ENCODE measurements at places on chromosomes 5 and 9. TPM values are rescaled to one million over a fixed set of nuclear protein-coding genes. Genes with fewer than 3 reads are reported as not detected.

The PKN3 gene
- 14.7 TPM for total RNA-seq

The LCN12 gene
- 1.5 TPM for total RNA-seq

The GCNT4 gene
- 0.54 TPM for total RNA-seq

The NEUROG1 gene
- not detected for total RNA-seq

The IL13 gene
- total RNA-seq = not detected

The PCDHGA2 gene
- 1.6 TPM for total RNA-seq

The PPP3R2 gene
- total RNA-seq = 2.2 TPM

The NOTCH1 gene
- total RNA-seq = 312 TPM

The CCDC180 gene
- 7.7 TPM for total RNA-seq

The ABLIM3 gene
- total RNA-seq = 3.6 TPM

The ADGRD2 gene
- total RNA-seq = not detected

The PCSK5 gene
- 3.1 TPM for total RNA-seq

The FBXW5 gene
- 100.0 TPM for total RNA-seq

The MYMK gene
- not detected for total RNA-seq

The UBE2R2 gene
- total RNA-seq = 57.7 TPM

The AK1 gene
- 63.3 TPM for total RNA-seq

The TRIP13 gene
- total RNA-seq = 8.4 TPM

The GDF9 gene
- 0.33 TPM for total RNA-seq

The SPATA9 gene
- total RNA-seq = 0.33 TPM

The F12 gene
- 1.4 TPM for total RNA-seq

The SLC4A9 gene
- total RNA-seq = 0.23 TPM

The CDC14B gene
- 21.4 TPM for total RNA-seq

The ARAP3 gene
- 239 TPM for total RNA-seq

The PRDM9 gene
- total RNA-seq = not detected

The PCDHB5 gene
- total RNA-seq = 7.8 TPM

The RAI14 gene
- 127 TPM for total RNA-seq

The GABRA6 gene
- not detected for total RNA-seq

The OTULINL gene
- total RNA-seq = 5.8 TPM

The SMIM33 gene
- total RNA-seq = not detected

The SH2D3C gene
- 137 TPM for total RNA-seq

The EXOC3 gene
- total RNA-seq = 43.9 TPM

The SLC1A1 gene
- 2.2 TPM for total RNA-seq

The DBH gene
- total RNA-seq = 0.08 TPM

The ANXA2R gene
- 1.1 TPM for total RNA-seq

The CTXN3 gene
- 5.4 TPM for total RNA-seq

The IL9 gene
- total RNA-seq = not detected

The LCN6 gene
- total RNA-seq = not detected

The SHB gene
- total RNA-seq = 18.5 TPM

The AFAP1L1 gene
- 393 TPM for total RNA-seq

The CPLANE1 gene
- total RNA-seq = 25.8 TPM

The CCDC183 gene
- total RNA-seq = 1.2 TPM

The LARP1 gene
- total RNA-seq = 198 TPM

The DRD1 gene
- total RNA-seq = 0.18 TPM

The BAAT gene
- not detected for total RNA-seq

The LRRC19 gene
- not detected for total RNA-seq

The NPM1 gene
- 1,016 TPM for total RNA-seq

The SLCO6A1 gene
- 0.51 TPM for total RNA-seq

The ATG12 gene
- total RNA-seq = 50.8 TPM

The SEMA6A gene
- 180 TPM for total RNA-seq

The TLR4 gene
- 7.9 TPM for total RNA-seq

The GABRP gene
- 23.5 TPM for total RNA-seq

The PCDHGA8 gene
- 2.6 TPM for total RNA-seq

The BARHL1 gene
- 2.4 TPM for total RNA-seq

The WWC1 gene
- total RNA-seq = 1.1 TPM

The TLX3 gene
- 0.23 TPM for total RNA-seq

The NPR3 gene
- total RNA-seq = 73.3 TPM

The SYK gene
- 0.36 TPM for total RNA-seq

The PCDHA3 gene
- total RNA-seq = 2.6 TPM

Measured in endothelial cell (in vitro differentiated cells).